ENCODE measurements at places on chromosomes 7 and 10. TPM values are rescaled to one million over a fixed set of nuclear protein-coding genes. Genes with fewer than 3 reads are reported as not detected.
A peak's percentile ranks its signal among the peaks of the same experiment; 100 is the strongest.

Gene DLX5
- not detected for polyA plus RNA-seq

Gene PLAC9
- not detected for polyA plus RNA-seq

Gene PAPOLB
- not detected for polyA plus RNA-seq

Gene HIBADH
- 28.4 TPM for polyA plus RNA-seq

- DNase-seq = no peak
Observed at GRCh38 chr10:3757250-3757637, 27.8 kb downstream of the KLF6 start.

DNA sequence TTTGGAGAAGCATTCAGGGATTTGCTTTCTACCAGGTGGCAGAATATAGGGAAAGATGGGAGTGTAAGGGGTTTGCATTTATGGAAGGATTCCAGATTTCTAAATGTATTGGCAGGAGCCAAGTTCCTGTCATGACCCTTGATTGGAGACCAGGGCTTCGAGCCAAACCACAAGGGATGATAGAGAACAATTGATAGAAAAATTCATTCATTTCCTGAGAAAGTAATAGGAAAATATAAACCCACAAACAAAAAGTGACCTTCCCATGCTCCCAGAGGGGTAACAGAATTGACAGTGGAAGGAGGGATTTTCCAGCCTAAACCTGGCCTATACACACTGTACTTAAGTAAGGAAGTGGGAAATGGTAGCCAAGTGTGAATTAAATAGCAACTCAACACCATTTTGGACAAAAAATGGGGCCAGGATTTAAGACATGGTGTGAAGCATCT is 22.4 kb upstream of the IFIT2 start:
- DNase-seq = no peak

DNA sequence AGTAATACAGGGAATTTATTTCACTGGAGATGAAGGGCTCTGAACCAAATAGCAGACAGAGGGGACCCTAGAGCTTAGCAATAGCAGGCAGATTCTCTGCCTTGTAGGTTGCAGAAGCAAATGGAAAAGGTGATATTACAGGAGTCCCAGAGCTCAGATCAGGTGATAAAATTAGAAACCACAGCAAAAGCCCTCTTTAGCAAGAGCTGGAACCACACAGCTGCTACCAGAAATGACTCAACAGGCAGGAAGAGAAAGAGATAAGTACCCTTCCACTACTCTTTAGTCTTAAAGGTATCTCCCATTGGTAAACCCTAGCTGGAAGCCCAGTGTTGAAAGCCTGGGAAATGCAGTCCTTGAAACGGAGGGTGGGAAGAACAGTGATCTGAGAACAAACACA is 535.6 kb upstream of the GHITM start:
- DNase-seq = no peak

DNA sequence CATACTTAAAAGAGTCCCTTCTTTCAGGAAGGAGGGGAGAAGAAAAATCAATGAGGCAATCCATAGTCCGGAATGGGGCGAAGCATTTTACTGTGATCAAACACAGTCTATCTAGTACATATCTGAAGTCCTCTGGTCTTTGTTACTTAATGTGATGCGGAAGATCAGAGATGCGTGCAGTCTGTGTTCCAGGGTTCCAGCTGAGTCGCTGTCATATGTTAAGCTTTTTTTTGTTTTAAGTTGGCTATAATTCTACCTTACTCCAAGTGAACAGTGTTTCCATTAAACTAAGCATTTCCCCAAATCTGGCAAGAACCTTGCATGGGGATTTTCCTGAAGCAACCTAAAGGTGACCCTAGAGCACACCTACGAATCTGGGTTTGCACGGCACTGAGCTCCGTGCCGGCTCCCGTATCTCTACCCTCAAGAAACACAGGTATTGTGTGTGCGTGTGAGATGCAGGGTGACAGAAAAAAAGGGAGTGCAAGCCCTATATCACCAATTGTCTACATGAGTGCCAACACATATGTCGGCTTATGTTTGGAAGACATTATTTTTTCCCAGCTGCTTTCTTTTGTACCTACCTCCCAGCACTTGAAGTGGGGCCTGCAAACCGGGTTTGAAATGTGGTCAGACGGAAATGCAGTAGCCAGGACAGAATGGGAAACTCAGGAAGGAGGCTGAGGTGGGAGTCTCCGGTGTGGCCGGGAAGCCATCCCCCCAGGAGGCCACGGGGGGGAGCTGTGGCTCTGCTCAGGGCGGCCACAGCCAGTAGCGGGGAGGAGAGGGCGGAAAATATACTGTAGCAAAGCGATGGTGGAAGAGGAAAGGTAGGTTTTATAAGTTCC is 435.8 kb upstream of the MGMT start:
- DNase-seq = peak; percentile 58

DNA sequence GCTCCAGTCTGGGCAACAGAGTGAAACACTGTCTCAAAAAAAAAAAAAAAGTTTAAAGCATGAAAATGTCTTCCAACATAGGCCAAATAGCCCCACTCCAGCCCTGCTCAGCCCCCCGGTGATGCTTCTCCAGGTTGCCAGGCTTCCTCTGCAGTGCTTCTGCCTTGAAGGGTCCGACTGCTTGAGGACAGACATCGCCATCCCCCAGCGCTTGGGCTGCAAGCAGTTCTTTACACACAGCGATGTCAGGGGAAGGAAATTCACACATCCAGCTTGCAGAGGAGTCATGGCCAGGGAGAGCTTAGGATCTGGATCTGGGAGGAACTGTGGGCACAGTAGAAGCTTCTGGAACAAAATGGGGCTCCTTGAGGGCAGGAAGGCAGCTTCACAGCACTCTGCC is 26.9 kb downstream of the LYZL1 start:
- no peak for DNase-seq

- no peak for DNase-seq
Observed at GRCh38 chr7:139589474-139589873, 66.0 kb downstream of the CLEC2L start.

DNA sequence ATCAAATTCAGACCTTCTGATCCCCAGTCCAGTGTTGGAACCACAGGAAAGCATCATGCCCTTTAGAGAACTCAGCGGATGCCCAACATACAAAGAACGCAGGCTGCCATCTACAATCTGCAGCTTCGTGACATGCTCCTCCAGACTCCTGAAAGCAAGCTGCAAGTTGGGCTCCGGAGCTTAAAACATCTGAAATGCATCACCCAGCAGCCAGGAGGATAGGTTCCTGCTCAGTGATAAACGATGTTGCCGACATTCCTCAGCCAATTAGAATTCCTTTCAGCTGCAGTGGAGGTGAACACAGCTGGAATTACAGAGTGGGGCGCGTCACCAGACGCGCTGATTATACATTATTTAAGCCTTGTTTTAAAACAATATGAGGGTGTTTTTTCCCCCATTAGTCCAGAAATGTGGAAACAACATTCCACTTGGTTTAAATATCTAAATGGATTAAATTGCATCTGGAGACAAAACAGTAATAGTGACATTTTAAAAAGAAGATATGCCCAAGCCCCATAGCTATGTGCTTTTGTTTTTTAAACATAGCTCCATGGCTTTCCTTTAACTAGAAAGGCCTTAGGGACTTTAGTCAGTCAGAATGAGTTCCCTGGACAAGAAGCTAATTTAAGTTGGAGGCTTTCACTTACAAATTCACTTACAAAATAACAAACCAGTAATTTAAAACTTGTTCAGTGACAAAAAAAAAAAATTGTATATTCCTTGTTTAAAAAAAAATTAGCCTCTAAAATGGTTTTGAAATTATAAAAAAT is 6.3 kb downstream of the SMURF1 start:
- no peak for DNase-seq

- DNase-seq = no peak
Observed at GRCh38 chr7:98872328-98872924, 2.6 kb upstream of the TMEM130 start.

GRCh38 chr7:27560706-27561235 is 101.9 kb downstream of the HIBADH start:
- DNase-seq = no peak

DNA sequence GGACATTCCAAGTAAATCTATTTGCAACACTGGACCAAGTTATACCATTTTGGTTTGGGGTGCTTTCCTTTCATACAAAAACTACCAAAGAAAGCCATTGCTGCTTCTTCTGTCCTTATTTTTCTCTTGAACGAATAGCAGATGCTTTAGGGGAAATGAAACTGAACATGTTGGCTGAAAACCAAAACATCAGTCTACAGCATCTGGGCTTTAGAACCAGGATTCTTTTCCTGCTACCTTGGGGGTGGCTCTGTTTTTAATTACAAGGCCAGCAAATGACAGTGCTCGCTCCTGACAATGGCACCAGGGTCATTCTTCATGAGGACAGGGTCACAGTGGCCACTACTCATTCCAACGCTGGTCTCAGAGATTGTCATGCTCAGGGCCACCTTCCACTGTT is 80.3 kb downstream of the WDR11 start:
- DNase-seq = no peak

- DNase-seq = no peak
Observed at GRCh38 chr10:1483246-1483645, 254.1 kb downstream of the ADARB2 start.

DNA sequence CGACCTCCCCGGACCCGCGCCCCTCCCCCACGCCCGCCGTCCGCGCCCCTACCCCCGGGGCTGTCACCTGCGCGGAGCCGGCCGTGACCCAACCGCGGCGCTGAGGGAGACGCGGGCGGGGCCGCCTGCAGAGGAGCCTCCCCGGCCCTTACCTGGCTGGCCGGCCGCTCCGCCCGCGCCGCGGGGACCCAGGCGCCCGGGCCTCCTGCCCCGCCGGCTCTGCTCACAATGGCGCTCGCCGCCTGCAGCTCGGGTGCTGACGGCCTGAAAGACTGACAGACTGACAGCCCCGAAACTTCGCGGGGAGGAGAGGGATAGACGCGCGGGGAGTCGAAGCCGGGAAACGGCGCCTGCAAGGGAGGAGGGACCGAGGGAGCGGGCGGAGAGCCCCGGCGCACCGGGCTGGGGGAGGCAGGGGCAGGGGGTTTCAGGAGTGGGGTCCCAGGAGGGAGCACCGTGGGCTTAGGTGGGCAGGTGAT is 393 bp downstream of the ZNF467 start:
- DNase-seq = peak; percentile 24

DNA sequence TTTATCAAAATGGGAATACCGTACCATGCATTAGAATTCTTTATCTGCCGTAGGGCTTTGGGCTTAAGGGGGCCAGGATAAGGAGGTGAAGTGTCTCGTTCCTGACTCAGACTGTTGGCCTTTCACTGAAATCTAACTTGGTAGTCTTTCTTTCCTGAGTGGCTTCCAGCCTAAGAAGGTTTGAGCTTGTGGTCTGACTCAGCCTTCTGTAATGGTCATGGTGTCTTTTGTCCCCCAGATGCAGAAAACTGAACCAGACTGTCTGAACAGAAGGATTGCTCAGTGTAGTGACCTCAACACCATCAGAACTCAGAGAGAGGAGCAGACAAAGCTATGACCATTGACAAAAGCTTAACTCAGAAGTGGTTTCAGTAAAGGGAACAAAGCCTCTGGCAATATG is 39.5 kb downstream of the WNT2 start:
- DNase-seq = no peak

DNA sequence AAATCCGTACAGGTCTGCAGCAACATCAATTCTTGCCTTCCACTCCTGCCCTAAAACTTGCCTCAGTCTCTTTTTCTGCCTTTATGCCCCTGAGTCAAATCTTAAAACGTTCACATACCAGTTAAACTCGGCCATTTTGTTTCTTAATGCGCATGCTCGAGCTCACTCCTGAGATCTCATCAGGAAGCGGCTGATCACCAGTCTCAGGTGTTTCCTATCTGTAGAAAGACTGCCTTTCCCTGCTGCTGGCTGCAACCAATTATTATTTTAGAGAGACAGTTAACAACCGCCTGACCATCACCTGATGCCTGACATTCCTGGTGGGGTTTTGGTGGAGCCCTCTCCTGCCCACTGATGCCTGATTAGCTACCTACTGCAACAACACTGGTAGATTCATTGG is 70.2 kb upstream of the TMEM140 start:
- DNase-seq = no peak

DNA sequence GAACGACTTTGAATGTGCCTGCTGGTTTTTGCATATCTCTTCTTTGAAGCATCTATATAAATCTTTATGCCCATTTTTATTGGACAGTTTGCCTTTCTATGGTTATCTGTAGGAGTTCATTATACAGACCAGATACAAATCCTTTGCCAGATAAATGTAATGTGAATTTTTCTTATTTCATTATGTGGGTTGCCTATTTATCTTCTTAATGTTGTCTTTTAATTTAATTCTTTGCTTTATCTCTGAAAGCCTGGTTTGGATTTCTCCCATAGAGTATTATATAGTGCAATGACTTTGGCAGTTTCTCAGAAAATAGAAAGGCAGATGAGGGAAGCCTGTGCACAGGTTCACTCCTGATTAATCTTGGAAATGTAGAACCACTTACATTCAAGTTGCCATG is 1025.1 kb downstream of the GRM8 start:
- no peak for DNase-seq

GRCh38 chr7:157397731-157398691 is 61.2 kb downstream of the DNAJB6 start:
- DNase-seq = no peak

DNA sequence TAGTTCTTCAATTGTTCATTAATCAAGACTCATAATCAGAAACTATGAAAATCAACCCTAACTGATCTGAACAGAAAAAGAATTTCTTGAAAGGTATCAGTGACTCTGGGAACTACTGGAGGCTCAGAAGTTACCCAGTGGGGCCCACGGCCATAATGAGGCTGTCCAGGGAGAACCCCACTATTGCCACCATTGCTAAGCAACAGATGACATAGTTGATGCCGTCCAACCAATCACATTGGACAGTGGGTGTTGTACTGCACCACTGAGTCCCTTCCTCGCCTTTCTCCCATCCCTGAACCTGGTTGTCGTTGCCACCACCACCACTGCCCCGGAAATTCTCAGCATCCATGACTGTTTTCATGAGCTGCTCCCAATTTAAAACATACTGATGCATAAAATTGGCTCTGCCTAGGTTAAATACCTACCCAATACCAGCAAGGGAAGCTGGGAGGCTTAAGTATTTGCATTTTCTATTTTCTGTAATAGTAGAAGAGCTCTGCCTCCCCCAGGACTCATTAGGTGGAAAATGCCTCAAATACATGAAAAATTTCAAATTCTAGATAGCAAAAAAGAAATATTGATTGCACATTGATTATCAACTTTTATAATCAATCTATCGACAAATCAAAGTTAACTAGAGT is 26.7 kb upstream of the USP6NL start:
- DNase-seq = no peak

GRCh38 chr10:67629461-67629971 is 66.5 kb downstream of the CTNNA3 start:
- DNase-seq = no peak

GRCh38 chr7:101517304-101517703 is 111.8 kb downstream of the MYL10 start:
- DNase-seq = no peak
